Naive thymus-derived CD8-positive, alpha-beta T cell (primary cell): ENCODE measurements at places on chromosomes 12 and 14. TPM values are rescaled to one million over a fixed set of nuclear protein-coding genes. Genes with fewer than 3 reads are reported as not detected.

DNA sequence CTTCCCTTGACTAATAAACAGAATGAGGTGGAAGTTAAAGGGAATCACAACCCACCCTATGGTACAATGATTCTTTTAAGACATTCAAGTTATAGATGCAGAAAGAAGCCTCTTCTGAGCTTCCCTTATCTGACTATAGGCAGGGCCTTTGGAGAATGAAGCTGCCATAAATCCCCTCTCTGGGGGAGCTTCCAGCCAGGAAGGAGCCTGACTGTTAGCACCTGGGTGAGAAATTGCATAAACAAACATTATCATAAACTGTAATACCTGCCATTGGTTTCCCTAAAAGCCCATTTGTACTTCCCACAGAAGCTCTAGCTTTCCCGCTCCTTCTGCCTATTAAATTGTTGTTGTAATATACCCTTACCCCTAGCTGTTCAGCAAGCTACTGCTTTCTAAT is 81.3 kb upstream of the RESF1 start:
- no peak for DNase-seq

DNA sequence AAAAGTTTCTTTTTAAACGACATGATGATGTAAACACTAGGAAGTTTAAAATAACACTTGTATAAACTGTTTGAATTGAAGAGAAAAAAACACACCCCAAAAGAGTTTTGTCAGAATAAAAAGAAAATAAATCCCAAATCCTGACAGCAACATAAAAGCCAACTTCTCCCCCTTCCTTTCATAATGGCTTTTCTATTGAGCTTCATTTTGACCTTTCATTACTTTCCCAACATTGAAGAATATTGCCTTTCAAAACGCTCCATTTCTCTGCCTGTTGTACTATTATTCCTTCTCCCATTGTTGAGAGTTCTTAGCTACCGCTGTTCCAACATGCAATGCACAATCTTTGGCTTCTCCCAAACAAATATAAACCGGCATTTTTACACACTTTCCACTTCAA is 448.5 kb downstream of the BCAT1 start:
- DNase-seq: no peak

DNA sequence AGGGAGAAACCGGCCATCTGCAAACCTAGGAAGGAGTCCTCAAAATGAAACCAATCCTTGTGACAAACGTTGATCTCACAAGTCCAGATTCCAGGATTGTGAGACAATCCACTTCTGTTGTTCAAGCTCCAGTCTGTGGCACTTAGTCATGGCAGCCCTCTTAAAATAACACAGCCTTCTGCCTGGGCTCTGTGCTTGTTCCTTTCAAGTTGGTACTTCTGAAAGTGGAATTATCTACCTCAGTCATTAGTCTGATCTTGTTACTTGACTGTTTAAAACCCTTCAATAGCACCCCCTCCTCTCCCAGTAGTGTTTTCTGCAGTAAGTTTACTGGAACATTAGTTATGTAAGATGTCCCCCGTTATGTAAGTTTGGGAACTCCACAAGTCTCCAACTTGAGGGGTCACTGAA is 111.0 kb upstream of the HIF1A start:
- DNase-seq: no peak

DNA sequence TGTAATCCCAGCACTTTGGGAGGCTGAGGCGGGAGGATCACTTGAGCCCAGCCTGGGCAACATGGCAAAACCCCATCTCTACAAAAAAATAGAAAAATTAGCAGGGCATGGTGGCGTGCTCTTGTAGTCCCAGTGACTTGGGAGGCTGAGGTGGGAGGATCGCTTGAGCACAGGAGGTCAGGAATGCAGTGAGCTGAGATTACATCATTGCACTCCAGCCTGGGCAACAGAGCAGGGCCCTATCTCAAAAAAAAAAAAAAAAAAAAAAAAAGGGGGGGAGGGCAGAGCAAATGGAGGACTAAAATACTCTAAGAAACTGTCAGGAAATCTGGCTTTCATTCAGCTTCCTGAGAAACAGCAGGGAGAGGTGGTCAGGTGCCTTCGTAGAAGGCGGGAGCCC is 31.7 kb upstream of the TSPAN9 start:
- DNase-seq: no peak

DNA sequence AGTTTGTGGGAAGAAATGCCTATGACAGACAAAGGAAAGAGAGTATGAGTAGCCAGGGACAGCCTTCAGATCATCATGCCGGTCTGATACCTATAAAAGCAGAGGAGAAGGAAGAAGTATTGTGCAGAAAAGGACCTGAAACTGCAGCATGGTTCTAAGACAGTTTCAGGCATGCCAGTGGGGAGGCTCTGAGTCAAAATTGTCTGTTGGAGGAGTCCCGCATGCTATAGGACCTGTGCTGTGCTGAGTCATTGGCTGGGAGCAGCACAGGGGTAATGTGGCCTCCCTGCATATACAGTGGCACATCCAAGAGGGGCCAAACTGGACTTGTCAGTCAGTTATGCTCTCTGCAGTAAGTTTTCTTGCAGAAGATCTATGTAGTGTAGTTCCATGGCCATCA is 40.7 kb downstream of the NEUROD4 start:
- no peak for DNase-seq

DNA sequence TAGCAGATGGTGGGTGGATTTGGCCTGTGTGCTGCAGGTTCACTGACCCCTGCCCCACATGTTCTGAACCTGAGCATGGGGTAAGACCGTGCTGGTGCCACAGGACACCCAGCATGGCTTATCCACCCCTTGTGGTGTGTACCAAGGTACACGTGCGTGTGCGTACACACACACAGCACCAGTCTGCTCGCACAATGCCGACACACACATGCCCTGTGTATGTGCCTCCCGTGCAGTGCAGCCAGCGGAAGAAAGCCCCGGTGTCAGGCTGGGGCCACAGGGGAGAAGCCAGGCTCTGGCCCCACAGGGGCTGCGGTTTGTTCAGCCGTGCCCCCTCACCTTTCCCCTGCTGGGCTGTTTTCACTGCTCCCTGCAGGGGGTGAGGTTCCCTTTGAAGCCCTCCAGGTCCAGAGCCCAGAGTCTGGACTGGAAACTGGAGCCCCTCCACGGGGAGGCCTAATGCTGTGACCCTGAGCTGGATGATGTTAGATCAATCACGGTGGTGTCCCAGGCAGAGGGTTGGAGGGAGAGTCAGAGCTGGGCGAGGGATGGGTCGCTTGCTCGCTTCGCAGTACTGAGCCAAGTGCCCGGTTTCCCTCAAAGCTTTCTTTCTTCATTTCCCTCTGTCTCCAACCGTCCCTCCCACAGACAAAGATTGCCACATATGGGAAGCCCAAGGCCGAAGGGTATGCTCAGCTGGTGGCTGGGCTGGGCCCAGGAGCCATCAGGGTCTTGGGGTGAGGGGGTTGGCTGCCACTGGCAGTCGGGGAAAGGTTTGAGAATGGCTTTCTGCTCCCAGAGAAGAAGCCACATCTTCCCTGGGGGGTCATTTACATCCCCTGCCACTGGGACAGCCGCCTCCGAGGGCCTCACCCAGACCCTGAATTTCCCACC is 6.2 kb downstream of the DTX1 start:
- DNase-seq: no peak

- DNase-seq: no peak
These were observed 308.0 kb downstream of the PPFIA2 start for GRCh38 chr12:81450920-81451739.

- no peak for DNase-seq
These were observed 61.0 kb downstream of the CPM start for GRCh38 chr12:68871921-68872320.

DNA sequence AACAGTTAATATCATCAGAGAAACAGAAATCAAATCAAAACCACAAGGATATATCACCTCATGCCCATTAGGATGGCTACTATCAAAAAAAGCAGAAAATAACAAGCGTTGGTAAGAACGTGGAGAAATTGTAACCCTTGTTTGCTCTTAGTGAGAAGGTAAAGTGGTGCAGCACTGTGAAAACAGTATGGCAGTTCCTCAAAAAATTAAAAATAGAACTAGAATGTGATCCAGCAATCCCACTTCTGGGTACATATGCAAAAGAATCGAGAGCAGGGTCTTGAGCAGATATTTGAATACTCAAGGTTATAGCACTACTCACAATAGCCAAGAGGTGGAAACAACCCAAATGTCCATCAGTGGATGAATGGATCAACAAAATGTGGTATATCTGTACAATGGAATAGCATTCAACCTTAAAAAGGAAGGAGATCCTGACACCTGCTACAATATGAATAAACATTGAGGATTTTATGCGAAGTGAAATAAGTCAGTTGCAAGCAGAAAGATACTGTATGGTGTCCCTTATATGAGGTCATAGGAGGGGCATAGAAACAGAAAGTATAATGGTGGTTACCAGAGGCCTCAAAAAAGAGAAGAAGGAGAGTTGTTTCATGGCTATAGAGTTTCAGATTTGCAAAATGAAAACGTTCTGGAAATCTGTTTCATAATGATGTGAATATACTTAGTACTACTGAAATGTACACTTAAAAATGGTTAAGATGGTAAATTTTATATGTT is 131.0 kb upstream of the EEA1 start:
- DNase-seq: no peak

- DNase-seq: no peak
These were observed 287.0 kb upstream of the OR4E1 start for GRCh38 chr14:21960636-21961035.

- DNase-seq: no peak
These were observed 24.2 kb downstream of the ISCA2 start for GRCh38 chr14:74517731-74518130.

DNA sequence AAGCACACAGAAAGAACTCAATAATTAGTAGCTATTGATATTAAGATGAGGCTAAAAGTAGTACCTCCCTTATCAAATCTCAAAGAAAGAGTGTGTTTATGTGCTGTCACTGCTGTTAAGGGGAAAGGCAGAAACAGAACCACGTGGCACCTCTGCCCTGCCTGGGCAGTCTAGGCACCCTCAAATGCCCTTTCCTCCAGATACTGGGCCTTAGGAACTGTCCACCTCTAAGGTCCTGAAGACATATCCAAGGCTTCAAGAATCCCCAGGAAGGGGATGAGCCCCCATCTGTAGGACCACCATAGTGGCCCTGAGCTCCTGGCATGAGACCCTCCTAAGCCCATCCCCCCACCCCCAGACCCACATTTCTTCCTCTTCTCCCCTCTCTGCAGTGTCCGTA is 29.1 kb downstream of the NGB start:
- DNase-seq: no peak

DNA sequence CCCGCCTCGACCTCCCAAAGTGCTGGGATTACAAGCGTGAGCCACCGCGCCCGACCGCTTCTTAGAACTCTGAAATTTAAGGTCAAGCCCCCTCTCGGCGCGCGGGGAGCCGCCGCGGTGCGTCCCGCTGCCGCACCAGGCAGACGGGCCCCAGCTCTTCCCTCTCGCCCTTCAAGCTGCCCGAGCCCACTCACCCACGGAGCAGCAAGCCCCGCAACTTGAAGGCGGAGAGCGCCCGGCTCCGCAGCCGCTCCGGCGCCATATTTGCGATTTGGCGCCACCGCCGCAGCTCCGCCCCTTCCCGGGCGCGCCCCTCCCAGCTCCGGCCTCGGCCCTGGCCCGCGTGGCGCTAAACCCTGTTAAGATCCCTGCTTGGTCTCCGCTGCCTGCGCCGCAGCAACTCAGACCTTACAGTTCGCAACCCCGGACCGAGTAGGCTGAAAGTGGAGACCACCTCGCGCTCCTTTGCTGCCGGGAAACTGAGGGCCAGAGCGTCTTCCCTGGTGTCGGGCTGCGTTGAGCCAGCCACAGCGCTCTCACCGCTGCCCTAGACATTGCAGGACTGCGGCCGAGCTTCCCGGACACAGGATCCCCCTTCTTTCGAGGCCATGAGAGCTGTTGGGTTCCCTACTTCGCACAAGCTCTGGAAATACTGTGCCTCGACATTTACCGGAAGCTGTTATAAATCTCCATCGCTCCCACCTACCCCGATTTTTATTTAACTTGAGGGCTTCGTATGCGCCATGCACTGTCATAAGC is at the start of gene POLE2:
Gene POLE2, minus strand, starts transcription at position 273 of the 759 bp plus-strand sequence. Its CDS starts 11 bp downstream, at position 262.
- DNase-seq: peak; percentile 67

GRCh38 chr14:75926431-75927115 is 55.2 kb downstream of the TGFB3 start:
- no peak for DNase-seq

- DNase-seq: no peak
These were observed 36.0 kb downstream of the BTG1 start for GRCh38 chr12:92109613-92110012.

DNA sequence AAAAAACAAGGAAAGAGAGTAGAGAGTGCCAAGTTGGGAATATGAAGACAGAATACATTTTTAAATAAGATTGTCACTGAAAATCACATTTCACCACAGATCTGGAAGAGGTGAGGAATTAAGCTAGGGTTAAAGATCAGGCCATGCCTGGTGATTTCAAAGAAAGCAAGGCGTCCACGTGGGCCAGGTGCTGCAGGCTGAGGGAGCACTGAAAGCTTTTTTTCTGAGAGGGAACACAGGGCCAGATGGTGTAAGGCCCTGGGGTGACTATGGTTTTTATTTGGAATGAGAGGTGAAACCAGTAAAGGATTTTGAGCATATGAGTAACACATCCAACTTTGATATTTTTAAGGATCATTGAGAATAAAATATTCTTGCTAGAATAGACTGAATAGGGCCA is 20.9 kb downstream of the SYT1 start:
- no peak for DNase-seq

- no peak for DNase-seq
These were observed 165.0 kb upstream of the RTL1 start for GRCh38 chr14:101068313-101069227.

The NEUROD4 gene
- total RNA-seq: not detected

The CCDC198 gene
- total RNA-seq: not detected

The SDS gene
- total RNA-seq: not detected

The LRP1 gene
- 4.9 TPM for total RNA-seq

The NTS gene
- total RNA-seq: not detected

The CLEC4D gene
- total RNA-seq: not detected

The TGFB3 gene
- total RNA-seq: 9.1 TPM

The CAMKK2 gene
- total RNA-seq: 15.1 TPM

The SIX4 gene
- total RNA-seq: not detected

The SBNO1 gene
- 48.0 TPM for total RNA-seq

The NXPH4 gene
- 0.41 TPM for total RNA-seq

The STXBP6 gene
- total RNA-seq: not detected

The LUM gene
- not detected for total RNA-seq

The CCDC177 gene
- total RNA-seq: not detected

The PUS7L gene
- 26.7 TPM for total RNA-seq
